Lower lobe of right lung (tissue), 2 donors: ENCODE measurements at places on chromosomes 6 and 20. TPM values are rescaled to one million over a fixed set of nuclear protein-coding genes. Genes with fewer than 3 reads are reported as not detected.

SOBP gene
- 6.9 TPM for total RNA-seq

PLAGL1 gene
- total RNA-seq: 44.7 TPM

TCP11 gene
- total RNA-seq: not detected

OR2B6 gene
- not detected for total RNA-seq

DNA sequence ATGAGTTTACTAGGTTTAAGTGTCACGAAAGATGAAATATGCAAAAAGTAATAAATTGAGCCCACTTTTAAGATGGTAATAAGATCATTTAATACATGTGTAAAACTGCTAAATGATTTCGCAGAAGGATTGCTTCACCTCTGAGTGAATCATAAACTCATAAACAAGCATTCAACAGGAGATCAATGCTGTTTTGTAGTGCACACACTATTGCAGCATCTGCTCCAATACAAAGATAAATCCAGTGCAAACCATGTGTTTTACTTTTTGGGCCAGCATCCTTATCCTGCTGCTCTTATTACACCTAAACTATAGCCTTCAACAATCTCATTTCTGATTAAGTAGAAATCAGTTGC lies 400.1 kb downstream of the NKAIN2 start:
- H3K4me3 ChIP-seq: no peak overlapping the region
- no peaks in the 10 kb centered on the region for H3K27me3 ChIP-seq
- no peak for DNase-seq
- no peaks in the 10 kb centered on the region for H3K36me3 ChIP-seq
- no peaks in the 10 kb centered on the region for H3K4me1 ChIP-seq
- H3K27ac ChIP-seq: no peak overlapping the region

DNA sequence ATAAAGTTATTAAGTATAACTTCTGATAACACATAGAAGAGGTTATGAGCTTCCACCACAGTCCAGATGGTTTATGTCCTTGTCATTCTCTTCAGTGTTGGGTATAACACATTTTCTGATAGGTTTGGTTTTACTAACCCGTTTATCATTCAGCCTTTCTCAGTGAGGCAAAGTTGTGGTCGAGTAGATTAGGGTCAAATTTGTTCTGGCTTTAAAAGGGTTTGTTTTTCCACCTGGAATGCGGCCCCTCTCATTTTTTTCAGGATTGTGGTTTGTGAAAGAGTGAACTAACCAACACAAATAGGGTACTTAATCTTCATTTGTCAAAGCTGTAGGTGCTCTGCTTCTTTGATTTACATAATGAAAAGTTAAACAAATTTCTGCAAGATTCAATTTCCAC lies 204.2 kb upstream of the ASCC3 start:
- H3K27ac ChIP-seq: no peak overlapping the region
- H3K27me3 ChIP-seq: no peaks in the 10 kb centered on the region
- no peaks in the 10 kb centered on the region for H3K4me1 ChIP-seq
- H3K36me3 ChIP-seq: no peaks in the 10 kb centered on the region
- no peak for DNase-seq
- H3K4me3 ChIP-seq: no peak overlapping the region

GRCh38 chr20:36128463-36129159 lies 25.9 kb upstream of the EPB41L1 start:
- no peaks in the 10 kb centered on the region for H3K36me3 ChIP-seq
- no peak overlapping the region for H3K27ac ChIP-seq
- H3K4me3 ChIP-seq: no peak overlapping the region
- no peak for DNase-seq
- no peaks in the 10 kb centered on the region for H3K27me3 ChIP-seq
- no peaks in the 10 kb centered on the region for H3K4me1 ChIP-seq

DNA sequence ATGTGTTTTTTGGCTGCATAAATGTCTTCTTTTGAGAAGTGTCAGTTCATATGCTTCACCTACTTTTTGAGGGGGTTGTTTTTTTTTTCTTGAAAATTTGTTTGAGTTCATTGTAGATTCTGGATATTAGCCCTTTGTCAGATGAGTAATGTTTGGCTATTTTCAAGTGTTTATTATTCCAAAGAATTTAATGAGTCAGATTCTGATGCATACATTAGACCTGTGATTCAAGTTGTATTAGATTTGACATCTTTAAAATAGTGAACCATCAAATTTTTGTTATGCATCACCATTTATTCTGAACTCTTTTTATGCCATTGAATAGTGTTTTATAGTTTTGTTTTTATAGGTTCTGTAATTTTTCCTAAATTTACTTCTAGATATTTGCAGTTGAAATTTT lies 319.3 kb downstream of the PKHD1 start:
- H3K27me3 ChIP-seq: no peaks in the 10 kb centered on the region
- H3K36me3 ChIP-seq: no peaks in the 10 kb centered on the region
- H3K4me3 ChIP-seq: no peak overlapping the region
- no peak for DNase-seq
- no peaks in the 10 kb centered on the region for H3K4me1 ChIP-seq
- no peak overlapping the region for H3K27ac ChIP-seq

- no peaks in the 10 kb centered on the region for H3K27me3 ChIP-seq
- no peaks in the 10 kb centered on the region for H3K36me3 ChIP-seq
- peak overlapping the region; percentile 69 for H3K27ac ChIP-seq
- DNase-seq: no peak
- H3K4me3 ChIP-seq: no peak overlapping the region
Measured at GRCh38 chr6:37501632-37502491, 2.2 kb upstream of the CCDC167 start.

DNA sequence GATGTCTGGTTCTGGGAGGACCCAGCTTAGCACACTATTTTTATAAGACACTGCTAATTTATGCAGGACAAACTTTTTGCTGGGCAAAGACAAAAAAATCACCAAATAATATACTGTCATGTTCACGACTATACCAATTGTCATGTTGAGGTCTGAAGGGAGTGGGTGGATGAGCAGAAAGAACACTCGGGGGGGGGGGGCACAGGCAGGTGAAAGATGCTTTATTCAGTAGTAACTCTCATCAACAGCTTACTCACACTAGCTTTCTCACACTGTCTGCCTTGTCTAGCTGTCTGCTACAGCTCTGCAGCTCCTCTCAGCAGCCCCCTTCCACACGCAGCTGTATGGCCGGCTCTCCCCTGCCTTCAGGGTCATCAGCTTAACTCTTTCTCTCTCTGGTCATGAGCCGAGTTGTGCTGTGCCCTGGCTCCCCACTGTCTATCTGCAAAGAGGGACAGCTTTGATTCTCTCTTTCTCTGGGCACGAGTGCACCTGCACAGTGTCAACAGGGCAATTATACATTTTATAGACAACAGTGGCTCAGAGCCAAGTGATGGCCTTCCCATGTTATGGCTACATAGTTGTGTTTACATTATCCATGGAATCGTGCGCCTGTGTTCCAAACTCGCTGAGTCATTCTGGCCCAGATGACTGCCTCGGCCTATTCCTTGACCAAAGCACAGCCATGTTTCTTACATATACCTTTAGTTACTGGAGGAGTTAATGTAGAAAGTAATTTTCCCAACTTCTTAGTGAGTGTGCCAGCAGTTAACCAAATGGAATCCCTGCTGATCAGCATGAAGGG lies 187.7 kb upstream of the PRSS16 start:
- H3K36me3 ChIP-seq: no peaks in the 10 kb centered on the region
- H3K4me1 ChIP-seq: no peaks in the 10 kb centered on the region
- no peaks in the 10 kb centered on the region for H3K27me3 ChIP-seq

DNA sequence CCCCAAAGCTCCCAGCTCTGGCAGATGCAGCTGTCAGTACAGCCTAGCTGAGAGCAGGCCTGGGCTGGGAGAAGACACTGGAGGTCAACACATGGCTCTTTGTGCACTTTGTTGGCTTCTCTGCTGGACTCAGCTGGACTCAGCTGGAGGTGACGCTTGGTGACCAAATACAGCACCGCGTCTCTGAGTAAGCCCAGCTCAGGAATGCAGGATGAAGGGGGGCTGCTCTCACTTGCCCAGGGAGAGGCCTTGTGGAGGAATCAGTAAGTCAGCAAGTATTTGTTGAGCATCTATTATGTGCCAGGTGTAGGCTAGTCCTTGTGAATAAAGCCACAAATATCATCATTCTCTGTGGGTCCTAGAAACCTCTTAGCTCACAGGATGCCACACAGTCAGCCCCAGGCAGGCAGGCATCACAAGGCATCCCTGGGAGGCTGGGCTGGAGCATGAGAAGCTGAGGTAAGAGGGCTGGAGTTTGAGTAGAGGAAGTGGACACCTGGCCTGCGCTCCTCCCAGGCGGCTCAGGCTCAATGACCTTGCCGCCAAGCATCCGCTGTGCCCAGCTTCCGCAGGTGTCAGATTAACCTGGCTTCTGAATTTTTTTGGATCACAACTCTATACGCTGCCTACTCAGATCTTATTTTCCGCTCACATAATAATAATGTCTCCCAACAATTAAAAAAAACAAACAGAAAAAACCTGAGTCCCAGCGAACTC lies 95.4 kb downstream of the TMEM170B start:
- no peak for DNase-seq
- no peaks in the 10 kb centered on the region for H3K27me3 ChIP-seq
- peak overlapping the region; percentile 44 for H3K27ac ChIP-seq
- H3K36me3 ChIP-seq: no peaks in the 10 kb centered on the region
- peaks cover 23% of the 10 kb centered on the region for H3K4me1 ChIP-seq
- no peak overlapping the region for H3K4me3 ChIP-seq
